NCI-H2081 (cell line): ENCODE measurements at places on chromosomes 6 and 20.

GRCh38 chr6:84791233-84791632 lies 26.8 kb upstream of the TBX18 start:
- DNase-seq = no peak

- peak; percentile 3 for DNase-seq
Measured at GRCh38 chr6:155132617-155133016, 131.2 kb upstream of the CLDN20 start.

GRCh38 chr6:43338243-43338642 lies 29.6 kb upstream of the CRIP3 start:
- DNase-seq = no peak

DNA sequence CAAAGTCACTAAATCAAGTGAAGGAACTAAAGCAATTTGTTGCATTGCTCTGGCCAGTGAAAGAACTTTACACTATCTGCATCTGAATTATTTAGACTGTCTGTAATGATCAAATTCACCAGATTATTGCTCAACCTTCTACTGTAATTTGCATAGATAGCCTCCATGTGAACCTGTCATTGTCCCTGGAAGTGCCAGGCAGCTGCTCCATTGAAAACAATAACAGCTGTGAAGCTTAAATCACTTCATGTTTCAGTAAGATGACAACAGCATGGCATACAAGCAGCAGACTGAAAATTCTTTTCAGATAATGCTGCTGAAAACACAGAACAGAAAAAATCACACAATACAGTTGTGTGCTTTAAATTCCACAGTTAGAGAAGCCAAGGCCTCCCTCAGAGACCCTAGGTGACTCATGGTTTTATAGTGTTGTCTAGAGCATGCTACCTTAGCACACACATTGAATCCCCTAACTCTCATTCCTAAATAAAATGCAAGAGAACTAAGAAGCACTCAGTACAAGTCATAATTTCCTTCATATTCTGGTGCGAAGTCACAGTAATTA lies 248.9 kb downstream of the TPBG start:
- peak; percentile 8 for DNase-seq
